ENCODE measurements at places on chromosomes 2 and 18. TPM values are rescaled to one million over a fixed set of nuclear protein-coding genes. Genes with fewer than 3 reads are reported as not detected.

Gene IL37
- not detected for polyA plus RNA-seq

Gene SF3B1
- polyA plus RNA-seq, result 105 TPM

Gene WDCP
- polyA plus RNA-seq, result 1.3 TPM

Gene FZD7
- polyA plus RNA-seq, result 0.05 TPM

Gene TTN
- polyA plus RNA-seq, result under 0.01 TPM

Gene CLEC4F
- polyA plus RNA-seq, result 2.3 TPM

Gene PROKR1
- polyA plus RNA-seq, result not detected

DNA sequence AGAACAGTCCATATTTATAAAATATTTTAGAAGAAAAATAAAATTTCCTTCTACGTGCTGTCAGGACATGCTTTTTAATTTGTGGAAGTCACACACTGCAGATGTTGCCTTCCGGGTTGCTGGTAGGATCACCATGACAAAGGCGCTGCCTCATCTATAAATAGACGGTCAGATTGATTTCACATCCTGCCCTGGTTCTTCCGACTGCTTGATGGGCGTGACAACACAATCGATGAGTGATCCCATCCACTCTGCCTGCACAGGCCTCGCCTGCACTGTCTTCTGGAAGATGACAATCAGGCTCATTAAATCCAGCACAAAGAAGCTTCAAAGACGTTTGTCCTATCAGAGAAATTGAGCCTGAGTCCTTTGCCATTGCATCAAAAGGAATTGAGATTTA, 318.9 kb upstream of the TRIB2 start:
- no peak overlapping the region for H3K4me3 ChIP-seq
- no peaks in the 10 kb centered on the region for H3K27me3 ChIP-seq
- no peaks in the 10 kb centered on the region for H3K36me3 ChIP-seq

- H3K27me3 ChIP-seq, result no peaks in the 10 kb centered on the region
- H3K36me3 ChIP-seq, result no peaks in the 10 kb centered on the region
- H3K4me3 ChIP-seq, result no peak overlapping the region
- peaks cover 86% of the 10 kb centered on the region for H3K4me1 ChIP-seq
- no peak overlapping the region for H3K27ac ChIP-seq
- DNase-seq, result no peak
Measured at GRCh38 chr2:101732773-101733256, 35.3 kb downstream of the MAP4K4 start.

DNA sequence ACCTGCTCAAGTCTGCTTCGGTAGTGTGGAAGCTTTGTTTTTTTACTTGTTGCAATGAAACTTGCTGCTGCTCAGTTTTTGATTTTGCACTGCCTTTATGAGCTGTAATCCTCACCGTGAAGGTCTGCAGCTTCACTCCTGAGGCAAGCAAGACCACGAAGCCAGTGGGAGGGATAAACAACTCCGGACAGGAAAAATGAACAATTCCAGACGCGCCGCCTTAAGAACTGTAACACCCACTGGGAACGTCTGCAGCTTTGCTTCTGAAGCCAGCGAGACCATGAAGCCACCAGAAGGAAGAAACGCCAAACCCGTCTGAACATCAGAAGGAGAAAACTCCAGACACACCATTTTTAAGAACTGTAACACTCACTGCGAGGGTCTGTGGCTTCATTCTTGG, 245.7 kb upstream of the REG3G start:
- H3K27me3 ChIP-seq, result no peaks in the 10 kb centered on the region
- DNase-seq, result no peak
- H3K36me3 ChIP-seq, result no peaks in the 10 kb centered on the region
- H3K27ac ChIP-seq, result no peak overlapping the region
- no peak overlapping the region for H3K4me3 ChIP-seq
- H3K4me1 ChIP-seq, result no peaks in the 10 kb centered on the region

- H3K27me3 ChIP-seq, result no peaks in the 10 kb centered on the region
- no peak overlapping the region for H3K27ac ChIP-seq
- H3K4me3 ChIP-seq, result no peak overlapping the region
Measured at GRCh38 chr2:225536036-225536435, 136.5 kb downstream of the NYAP2 start.

- H3K4me3 ChIP-seq, result no peak overlapping the region
- H3K4me1 ChIP-seq, result no peaks in the 10 kb centered on the region
- H3K27me3 ChIP-seq, result no peaks in the 10 kb centered on the region
- no peak overlapping the region for H3K27ac ChIP-seq
- H3K36me3 ChIP-seq, result no peaks in the 10 kb centered on the region
Measured at GRCh38 chr18:73739098-73739497, 408.5 kb downstream of the FBXO15 start.

DNA sequence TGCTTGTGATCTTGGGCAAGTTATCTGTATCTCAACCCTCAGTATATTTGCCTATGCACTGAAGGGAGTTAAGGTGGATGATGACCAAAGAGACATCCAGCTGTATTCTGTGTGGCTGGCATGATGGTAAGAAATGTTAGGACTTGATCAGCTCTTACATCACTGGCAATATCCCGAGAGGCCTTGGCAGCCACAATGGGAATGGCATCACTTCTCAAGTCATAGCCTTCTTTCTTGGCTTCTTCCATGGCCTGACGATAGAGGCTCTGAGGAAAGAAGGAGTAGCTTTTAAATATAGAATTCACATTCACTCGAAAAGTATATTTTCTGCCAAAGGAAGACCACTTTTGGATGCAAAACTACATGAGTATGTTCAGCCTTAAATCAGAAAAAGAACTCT, 113.5 kb downstream of the NEB start:
- H3K27me3 ChIP-seq, result no peaks in the 10 kb centered on the region
- no peak overlapping the region for H3K27ac ChIP-seq
- DNase-seq, result no peak
- H3K4me1 ChIP-seq, result no peaks in the 10 kb centered on the region
- H3K36me3 ChIP-seq, result no peaks in the 10 kb centered on the region

DNA sequence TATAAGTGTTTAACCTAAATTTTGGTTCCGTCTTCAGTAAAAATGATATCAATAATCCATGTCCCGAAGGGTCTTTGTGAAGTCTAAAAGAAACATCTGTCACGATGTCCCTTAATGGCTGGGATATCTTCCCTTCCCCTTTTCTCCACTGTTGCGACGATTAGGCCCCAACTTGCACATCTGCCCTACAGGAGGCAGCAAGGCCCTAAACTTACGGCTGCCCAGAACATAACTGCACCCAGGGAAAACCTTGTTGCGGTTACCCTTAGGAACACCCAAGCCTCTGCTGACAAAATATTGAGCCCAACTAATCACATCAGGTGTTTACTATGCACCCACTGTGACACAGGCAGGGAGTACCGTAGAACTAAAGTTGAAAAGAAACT, 1.3 kb upstream of the SMAD2 start:
- peak overlapping the region; percentile 46 for H3K4me3 ChIP-seq
- no peaks in the 10 kb centered on the region for H3K36me3 ChIP-seq
- peak overlapping the region; percentile 87 for H3K27ac ChIP-seq
- H3K27me3 ChIP-seq, result no peaks in the 10 kb centered on the region

DNA sequence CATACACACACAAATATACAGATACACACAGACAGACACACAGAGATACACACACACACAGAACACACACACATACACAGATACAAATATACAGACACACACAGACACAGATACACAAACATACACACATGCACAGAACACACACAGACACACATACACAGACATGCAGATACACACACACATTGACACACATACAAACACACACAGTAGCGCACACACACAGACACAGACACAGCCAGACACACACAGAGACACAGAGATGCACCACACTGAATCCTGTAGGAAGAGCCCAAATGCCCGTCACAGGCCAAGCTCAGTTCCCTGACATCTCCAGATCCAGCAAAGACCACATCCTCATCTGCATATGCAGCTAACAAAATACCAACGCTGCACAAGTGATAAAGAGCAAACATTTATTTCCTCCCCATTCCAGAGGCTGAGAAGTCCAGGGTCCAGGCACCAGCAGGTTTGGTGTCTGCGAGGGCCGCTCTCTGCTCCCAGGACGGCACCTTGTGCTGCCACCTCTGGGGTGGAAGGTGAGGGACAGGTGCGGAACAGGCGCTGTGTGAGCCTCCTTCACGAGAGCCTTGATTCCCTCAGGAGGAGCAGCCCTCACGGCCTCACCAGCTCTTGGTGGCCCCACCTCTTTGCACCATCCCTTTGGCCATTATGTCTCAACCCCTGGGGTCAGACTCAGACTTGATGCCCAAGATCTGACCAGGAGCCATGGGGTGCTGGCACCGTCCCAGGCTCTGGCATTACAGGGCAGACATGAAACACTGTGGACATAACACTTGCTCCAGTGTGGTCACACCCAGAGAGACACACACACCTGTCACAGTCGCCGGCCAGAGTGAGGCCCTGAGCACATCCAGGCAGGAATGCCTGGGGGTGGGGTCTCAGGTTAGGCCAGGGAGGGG, 108.7 kb downstream of the NDUFA10 start:
- no peaks in the 10 kb centered on the region for H3K27me3 ChIP-seq
- H3K4me3 ChIP-seq, result no peak overlapping the region
- H3K27ac ChIP-seq, result no peak overlapping the region
- DNase-seq, result no peak
- peaks cover 6% of the 10 kb centered on the region for H3K36me3 ChIP-seq

- no peak overlapping the region for H3K27ac ChIP-seq
- no peaks in the 10 kb centered on the region for H3K36me3 ChIP-seq
- H3K27me3 ChIP-seq, result no peaks in the 10 kb centered on the region
- no peak for DNase-seq
Measured at GRCh38 chr2:99648906-99649789, 159.3 kb upstream of the REV1 start.

DNA sequence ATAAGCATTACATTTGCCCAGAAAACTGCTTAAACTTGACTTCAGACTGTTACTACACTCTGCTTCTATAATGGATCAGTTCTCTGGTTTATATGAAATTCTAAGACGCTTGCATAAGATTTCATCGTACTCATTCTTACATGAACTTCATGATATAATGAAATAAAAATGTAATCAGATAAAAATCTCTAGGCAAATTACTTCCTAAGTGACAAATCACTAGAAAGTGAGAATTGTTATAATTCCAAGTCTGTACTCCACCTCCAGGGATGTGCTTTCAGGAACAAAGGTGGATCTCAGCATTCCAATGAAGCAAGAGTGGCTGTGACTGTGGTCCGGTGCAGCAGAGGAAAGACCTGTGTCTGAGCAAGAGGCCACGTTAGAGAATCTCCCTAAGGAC, 226.2 kb downstream of the PIEZO2 start:
- H3K4me1 ChIP-seq, result no peaks in the 10 kb centered on the region
- no peak overlapping the region for H3K27ac ChIP-seq
- H3K4me3 ChIP-seq, result no peak overlapping the region

GRCh38 chr2:72497763-72498162, 328.1 kb downstream of the EXOC6B start:
- H3K4me3 ChIP-seq, result no peak overlapping the region
- no peaks in the 10 kb centered on the region for H3K4me1 ChIP-seq
- no peaks in the 10 kb centered on the region for H3K36me3 ChIP-seq
- no peaks in the 10 kb centered on the region for H3K27me3 ChIP-seq
- no peak overlapping the region for H3K27ac ChIP-seq
- no peak for DNase-seq

DNA sequence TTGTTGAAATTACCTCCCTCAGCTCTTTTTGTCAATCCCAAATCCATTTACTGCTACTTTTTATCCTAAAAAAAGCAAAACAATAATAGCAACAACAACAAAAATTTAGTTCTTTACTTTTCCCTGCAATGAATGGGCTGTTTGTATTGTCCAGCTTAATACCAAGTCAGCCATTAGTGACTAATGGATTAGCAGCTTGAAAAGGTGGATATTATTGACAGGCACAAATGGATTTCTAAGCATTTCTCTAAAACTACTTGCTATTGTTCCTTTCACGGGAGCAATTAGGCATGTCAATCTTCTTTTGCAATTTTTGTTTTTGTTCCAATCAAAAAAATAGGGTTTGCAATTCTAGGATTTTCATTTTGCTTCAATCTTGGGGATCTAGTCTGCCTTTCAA, 32.1 kb upstream of the SPAG16 start:
- H3K4me1 ChIP-seq, result no peaks in the 10 kb centered on the region
- no peak overlapping the region for H3K27ac ChIP-seq
- no peaks in the 10 kb centered on the region for H3K36me3 ChIP-seq
- no peak for DNase-seq

- peaks cover 96% of the 10 kb centered on the region for H3K27me3 ChIP-seq
- no peak overlapping the region for H3K4me3 ChIP-seq
- H3K27ac ChIP-seq, result no peak overlapping the region
- H3K4me1 ChIP-seq, result no peaks in the 10 kb centered on the region
Measured at GRCh38 chr2:176114930-176115625, 1.5 kb upstream of the HOXD10 start.

DNA sequence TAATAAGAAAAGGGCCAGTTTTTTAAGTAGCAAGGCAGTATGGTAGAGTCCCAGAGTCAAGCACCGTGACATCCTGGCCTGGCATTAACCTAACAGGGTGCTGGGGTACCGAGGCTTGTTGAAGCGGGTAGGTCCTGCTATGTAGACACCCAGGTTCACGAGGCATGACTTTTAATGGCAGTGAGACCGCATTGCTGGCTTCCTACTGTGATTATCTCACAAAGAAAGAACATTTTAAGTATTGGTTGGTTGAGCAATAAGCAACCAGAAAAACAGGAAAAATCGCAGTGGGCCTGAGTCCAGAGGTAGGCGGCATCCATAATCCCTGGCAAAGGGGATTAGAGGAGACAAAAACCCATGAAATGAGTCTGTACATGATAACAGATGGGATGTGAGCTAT, 927.9 kb upstream of the ACVR2A start:
- H3K27me3 ChIP-seq, result no peaks in the 10 kb centered on the region
- no peaks in the 10 kb centered on the region for H3K36me3 ChIP-seq
- H3K4me3 ChIP-seq, result no peak overlapping the region
- no peak overlapping the region for H3K27ac ChIP-seq
- H3K4me1 ChIP-seq, result no peaks in the 10 kb centered on the region
- DNase-seq, result no peak

DNA sequence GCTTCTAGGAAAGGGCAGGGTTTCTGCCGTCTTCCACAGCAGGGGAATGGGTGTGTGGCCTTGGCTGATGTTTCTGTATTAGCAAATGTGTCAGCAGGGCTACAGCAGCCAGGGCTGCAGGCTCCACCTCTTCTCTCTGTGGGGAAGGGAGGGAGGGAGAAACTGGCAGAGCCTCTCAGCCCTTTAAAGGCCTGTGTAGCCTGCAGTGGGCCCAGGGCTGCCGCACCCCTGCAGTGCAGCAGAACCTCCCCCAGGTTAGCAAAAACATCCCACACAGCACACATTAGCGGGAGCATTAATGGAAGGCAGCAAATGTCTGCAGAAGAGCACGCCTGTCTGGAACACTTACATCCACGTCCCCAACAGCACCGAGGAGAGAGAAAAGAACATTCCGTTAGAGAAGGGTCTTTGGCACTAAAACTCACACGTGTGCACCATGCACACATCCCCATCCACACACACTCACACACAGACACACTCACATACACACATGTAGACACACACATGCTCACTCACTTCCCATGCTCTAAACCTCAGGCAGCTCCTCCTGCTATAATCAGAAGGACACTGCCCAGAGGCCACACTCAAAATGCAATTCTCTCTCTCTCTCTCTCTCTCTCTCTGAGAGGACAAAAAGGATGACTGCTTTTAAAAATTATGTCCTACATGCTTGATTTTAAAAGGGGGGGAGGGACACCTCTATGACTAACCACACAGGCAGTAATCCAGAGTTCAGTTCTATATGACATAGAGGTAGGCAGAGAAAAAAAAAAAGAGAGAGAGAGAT, 24.1 kb downstream of the MRPL35 start:
- H3K27ac ChIP-seq, result no peak overlapping the region
- no peak for DNase-seq
- peaks cover 36% of the 10 kb centered on the region for H3K4me1 ChIP-seq

GRCh38 chr18:76951456-76952247, 129.3 kb downstream of the ZNF236 start:
- no peak overlapping the region for H3K4me3 ChIP-seq
- no peaks in the 10 kb centered on the region for H3K27me3 ChIP-seq
- DNase-seq, result no peak

GRCh38 chr2:36869606-36870005, 96.7 kb downstream of the STRN start:
- DNase-seq, result no peak
- H3K27ac ChIP-seq, result no peak overlapping the region
- H3K4me3 ChIP-seq, result no peak overlapping the region
- no peaks in the 10 kb centered on the region for H3K4me1 ChIP-seq
- H3K27me3 ChIP-seq, result no peaks in the 10 kb centered on the region

Data from CD14-positive monocyte (primary cell).